ENCODE measurements at places on chromosomes 2 and 18. TPM values are rescaled to one million over a fixed set of nuclear protein-coding genes. Genes with fewer than 3 reads are reported as not detected.

The DSC1 gene
- not detected for total RNA-seq

The IL36G gene
- total RNA-seq, result 0.48 TPM

The NOL4 gene
- total RNA-seq, result not detected

The VIL1 gene
- not detected for total RNA-seq

The GAL3ST2 gene
- total RNA-seq, result 4.1 TPM

The CRYGC gene
- total RNA-seq, result not detected

The GAREM2 gene
- 2.1 TPM for total RNA-seq

The TRPM8 gene
- 0.21 TPM for total RNA-seq

The RAD51AP2 gene
- not detected for total RNA-seq

The IL1F10 gene
- total RNA-seq, result not detected

The GREB1L gene
- not detected for total RNA-seq

The STAMBP gene
- 152 TPM for total RNA-seq

The CYP1B1 gene
- total RNA-seq, result 25.5 TPM

The SCN9A gene
- not detected for total RNA-seq

All from activated T-helper 17 cell treated with anti-CD3 and anti-CD28 coated beads, Interleukin-2, amount 50 U/mL, for 72 hours (primary cell).